Spinal cord (tissue), 10 donors: ENCODE measurements at places on chromosomes 11 and 22.

DNA sequence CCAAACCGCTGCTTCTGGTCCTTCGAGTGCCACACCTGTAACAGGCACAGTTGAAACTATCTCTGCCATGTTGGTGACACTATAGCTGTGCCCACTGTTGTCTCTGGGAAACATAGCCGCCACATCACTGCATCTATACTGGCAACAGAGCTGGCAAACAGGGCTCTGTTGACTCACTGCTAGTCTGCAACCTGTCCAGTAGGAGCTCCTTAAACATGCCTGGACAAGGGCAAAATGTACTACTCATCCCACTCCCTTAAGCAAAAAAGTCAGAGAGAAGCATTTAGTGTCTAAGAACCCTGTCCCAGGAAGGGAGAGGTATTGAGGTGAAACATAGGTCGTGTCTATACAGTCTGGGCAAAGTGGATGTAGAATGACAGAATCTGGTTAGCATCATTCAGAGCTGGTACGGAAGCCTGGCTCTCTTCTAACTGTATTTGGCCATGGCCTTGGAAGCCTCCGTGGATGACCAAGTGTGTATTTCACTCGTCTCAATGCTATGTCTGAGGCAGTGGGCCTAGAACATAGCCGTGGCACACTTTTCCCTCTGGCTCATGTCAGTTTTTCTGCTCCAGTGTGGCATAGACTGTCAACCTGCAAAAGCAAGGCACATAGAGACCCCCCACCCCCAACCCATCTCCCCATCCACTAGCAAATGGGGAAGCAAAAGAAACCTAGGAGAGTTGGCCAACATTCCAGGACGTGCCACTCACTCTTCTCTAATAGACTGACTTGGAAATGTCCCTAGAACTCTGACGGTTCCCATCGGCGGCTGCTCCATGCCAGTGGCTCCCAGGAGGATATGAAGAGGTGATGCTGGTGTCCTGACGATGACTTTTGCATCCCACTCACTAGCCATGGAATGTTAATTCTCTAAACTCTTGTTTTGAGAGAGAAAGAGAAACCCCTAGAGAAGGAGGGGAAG, 21.4 kb upstream of the PISD start:
- DNase-seq: no peak

- DNase-seq: no peak
These were observed 43.2 kb downstream of the USP47 start for GRCh38 chr11:11884774-11885481.

GRCh38 chr11:2844116-2844842, 41.3 kb downstream of the CDKN1C start:
- no peak for DNase-seq

DNA sequence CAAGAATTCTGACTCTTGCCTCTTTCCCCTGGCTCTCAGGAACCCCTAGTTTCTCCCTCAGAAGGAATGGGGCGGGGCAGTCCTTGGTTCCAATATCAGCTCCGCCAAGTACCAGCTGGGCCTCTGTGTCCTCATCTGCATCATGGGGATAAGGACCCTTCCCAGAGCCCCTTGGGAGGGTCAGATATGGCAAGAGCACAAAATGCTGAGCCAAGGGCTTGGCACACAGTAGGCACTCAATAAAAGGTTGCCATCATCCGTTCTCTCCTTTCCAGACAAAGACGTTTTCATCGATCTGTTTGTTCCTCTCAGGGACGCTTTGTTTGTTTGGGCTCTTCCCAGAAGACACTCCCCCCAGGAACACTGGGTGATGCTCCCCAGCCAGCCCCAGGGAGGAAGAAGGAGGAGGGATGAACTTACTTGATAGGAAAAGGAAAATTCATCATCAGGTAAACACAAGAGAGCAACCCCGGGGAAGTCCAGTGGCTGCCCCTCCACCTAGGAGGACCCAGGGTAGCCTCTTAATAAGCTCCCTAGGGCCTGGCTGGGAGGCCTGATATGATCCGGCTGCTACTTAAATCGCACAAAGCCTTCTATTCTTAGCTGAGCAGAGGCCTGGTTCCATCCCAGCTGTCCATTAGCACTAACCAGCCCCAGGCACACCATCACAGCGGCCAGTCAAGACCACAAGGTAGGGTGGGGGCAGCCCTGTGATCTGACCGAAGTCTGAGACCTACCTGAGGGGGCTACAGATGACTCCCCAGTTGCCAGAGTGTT, 19.6 kb downstream of the GDPD5 start:
- no peak for DNase-seq

GRCh38 chr22:37624017-37624365, 15.4 kb downstream of the GGA1 start:
- no peak for DNase-seq

DNA sequence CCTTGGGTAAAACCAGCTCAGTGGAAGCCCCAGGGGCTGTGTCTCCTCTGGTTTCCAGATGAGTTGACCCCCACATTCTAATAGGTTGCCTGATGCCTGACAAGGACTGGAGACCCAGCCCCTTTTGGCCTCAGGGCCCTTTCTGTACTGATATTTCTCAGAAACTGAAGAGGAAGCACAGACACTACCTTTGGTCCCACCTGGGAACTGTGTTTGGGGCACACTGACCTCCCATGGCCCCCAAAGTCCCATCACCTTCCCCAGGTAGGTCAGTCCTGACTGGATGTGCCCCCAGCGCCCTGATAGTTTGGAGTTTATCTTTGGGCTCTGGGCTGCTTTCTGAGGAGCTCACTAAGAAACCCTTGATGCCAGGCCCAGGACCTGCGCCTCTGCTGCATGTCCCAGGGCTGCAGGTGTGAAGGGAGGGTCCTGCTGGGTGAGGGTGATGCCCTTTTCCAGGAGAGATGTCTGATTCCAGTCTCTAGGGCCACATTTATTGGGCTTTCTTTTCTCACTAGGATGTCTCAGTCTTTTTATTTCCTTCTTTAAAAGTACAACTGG, 106.7 kb downstream of the GGTLC2 start:
- no peak for DNase-seq

DNA sequence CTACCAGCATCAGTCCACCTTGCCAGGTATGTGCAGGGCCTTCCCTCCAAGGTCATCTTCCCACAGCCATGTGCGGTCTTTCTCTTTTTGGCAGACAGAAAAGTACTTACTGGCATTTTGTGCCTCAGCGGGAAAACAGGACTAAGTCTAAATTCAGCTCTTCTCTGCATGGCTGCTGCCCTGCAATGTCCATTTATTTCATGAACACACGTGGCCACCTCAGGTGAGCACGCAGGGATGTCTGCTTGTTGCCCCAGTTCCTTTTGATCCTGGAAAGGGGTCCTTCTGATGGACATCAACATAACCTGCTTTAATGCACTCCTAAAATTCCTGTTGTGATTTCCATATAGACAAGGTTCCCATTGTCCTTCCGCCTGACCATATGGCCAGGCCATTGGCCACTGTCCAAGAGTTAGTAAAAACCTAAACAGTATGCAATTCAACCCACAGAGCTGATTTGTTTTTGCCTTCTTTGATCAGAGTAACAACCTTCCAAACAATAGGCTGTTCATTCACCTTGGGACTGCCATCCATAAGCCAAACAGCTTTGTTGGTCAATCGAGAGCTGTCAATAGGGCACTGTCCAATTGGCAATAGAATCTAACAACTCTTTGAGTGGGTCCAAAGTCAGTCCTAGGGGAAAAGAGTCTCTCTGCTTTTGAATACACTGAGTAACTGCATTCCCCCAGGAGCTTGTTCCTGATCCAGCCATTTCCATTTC, 5.9 kb downstream of the TREH start:
- DNase-seq: no peak

DNA sequence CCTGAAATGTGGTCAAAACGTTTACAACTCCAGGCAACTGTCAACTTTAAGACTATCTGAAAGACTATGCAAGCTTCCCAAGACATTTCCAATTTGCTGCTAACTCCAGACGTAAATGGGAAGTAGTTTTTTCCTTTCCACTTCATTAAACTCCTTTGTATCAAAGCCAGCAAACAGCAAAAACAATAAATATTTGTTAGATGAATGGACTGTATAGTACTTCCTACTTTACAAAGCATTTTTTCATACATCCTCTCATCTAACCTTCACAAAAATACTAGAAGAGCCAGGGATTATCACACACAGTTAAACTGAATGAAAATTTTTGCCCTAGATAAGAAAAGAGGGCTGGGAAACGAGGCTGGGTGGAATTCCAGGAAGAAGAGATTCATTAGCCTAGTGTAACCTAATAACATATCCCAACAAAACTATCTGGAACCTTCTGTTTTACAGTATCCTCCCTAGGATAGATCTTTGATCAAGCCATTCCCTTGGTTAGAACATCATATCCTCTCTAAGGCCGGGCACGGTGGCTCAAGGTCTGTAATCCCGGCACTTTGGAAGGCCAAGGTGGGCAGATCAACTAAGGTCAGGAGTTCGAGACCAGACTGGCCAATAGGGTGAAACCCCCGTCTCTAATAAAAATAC, 10.4 kb downstream of the NUP98 start:
- no peak for DNase-seq

- DNase-seq: no peak
These were observed 7.3 kb upstream of the AHNAK start for GRCh38 chr11:62553839-62554361.

- no peak for DNase-seq
These were observed 58.3 kb downstream of the C11orf87 start for GRCh38 chr11:109480251-109480650.

GRCh38 chr11:134380785-134381184, 31.3 kb downstream of the B3GAT1 start:
- DNase-seq: no peak

GRCh38 chr11:10323793-10324170, 18.9 kb downstream of the ADM start:
- no peak for DNase-seq

- no peak for DNase-seq
These were observed 893 bp downstream of the SLC36A4 start for GRCh38 chr11:93196816-93197379.

GRCh38 chr11:65425105-65425970, 2.7 kb downstream of the NEAT1 start:
- no peak for DNase-seq

DNA sequence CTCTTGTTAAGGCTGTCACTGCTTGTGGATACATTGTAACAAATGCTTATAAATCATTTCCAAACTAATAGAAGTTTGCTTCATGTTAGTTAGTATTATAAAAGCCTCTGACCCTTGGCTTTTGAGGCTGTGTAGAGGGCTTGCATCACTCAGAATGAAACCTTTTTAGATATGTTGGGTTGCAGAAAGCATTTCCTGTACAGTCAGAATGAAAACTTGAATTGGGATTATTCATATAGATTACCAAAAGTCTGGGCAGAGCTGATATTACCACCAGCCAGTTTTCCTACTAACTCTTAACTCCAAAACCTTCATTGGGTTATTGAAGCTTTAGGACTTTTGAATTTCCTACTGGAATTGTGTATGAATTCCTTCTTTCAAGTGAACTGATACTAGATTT, 12.0 kb downstream of the KMT2A start:
- DNase-seq: no peak

- DNase-seq: no peak
These were observed 3.1 kb downstream of the MOB2 start for GRCh38 chr11:1483445-1483961.
